ENCODE measurements at places on chromosomes 12 and 14.

GRCh38 chr12:124224535-124225110, 70.3 kb upstream of the RFLNA start:
- no peak for DNase-seq

DNA sequence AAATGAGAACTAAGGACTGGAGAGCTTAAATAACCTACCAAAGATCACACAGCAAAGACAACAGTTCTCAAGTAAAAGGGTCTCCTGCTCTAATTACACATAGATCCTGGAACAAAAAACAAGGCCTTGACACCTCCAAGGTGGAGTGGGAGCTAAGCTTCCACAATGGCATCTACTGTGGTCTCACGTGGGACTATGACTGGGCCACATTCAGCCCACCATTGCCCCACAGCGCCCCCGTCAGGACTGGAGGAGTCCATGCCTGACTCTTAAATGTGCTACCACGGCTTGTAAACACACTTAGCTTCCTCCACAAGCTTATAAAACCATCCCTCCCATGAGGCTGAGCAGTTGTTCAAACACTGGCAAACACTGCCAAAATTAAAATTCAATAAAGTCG, 88.5 kb downstream of the GCH1 start:
- DNase-seq = no peak

DNA sequence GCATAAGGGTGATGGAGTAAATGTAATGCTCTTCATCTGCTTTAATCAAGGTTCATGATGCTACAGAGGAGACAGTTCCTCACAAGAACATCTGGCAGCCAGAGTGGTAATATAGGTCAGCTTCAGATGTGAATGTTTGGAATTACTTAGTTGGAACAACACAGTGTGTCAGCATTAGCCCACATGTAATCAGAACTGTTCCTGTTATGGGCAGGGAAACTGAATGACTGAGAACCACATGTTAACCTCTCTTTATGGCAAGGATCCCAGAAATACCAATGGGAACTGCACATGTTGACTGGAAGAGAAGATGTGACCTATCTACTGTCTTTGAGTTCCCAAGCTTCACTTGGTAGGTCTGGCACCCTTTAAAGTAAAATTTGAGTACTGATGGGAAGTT, 390.1 kb upstream of the PDE3A start:
- no peak for DNase-seq

DNA sequence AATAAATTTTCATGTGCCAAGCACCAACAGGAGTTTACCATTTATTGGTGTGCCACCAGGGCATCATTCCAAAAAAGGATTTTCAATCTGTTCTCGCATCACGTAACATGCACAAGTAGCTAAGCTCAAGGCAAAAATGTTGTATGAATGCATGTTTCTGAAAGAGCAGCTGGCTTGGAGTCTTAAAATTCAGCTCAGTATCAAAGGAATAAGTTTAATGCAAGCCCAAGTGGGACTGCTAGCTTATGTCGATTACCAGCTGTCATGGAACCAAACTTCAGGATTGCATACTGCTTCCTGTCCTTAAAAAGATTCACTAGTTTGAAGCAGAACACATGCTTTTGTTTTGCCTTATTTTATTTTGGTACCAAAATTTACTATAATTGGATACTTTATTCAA, 437.0 kb downstream of the FSCB start:
- DNase-seq = no peak

GRCh38 chr14:105911006-105911847, 384.8 kb downstream of the TMEM121 start:
- DNase-seq = no peak

DNA sequence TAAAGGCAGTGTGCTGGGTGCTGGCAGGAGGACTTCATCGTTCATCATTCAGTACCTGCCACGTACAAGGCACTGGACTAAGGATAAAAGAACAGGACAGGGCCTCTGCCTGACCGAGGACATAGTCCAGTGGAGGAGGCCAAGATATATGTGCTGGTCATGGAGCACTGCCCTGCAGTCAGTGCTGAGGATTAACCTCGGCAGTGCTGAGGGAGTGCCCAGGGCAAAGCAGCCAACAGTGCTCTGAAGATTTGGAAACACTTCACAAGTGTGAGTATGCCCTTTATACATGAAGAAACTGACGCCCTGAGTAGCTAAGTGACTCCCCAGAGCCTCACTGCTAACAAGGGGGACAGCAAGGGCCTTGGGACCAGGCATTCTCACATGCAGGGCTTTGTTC, 71.4 kb upstream of the RFX4 start:
- DNase-seq = no peak

DNA sequence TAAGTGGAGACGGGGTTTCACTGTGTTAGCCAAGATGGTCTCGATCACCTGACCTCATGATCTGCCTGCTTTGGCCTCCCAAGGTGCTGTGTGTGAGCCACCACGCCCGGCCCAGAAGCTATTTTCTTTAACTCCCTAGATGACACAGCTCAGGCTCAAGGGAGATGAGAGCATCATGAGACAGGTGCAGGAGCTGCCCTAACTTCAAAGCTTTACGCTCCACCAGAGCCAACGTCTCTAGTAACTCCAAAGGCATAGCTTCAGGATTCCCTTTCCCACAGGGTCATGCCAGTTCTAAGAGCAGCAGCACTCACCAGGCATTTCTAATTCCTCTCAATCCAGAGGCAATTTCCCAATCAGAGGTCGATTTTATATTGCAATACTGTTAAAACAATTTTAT, 21.0 kb downstream of the NDUFA12 start:
- DNase-seq = no peak

DNA sequence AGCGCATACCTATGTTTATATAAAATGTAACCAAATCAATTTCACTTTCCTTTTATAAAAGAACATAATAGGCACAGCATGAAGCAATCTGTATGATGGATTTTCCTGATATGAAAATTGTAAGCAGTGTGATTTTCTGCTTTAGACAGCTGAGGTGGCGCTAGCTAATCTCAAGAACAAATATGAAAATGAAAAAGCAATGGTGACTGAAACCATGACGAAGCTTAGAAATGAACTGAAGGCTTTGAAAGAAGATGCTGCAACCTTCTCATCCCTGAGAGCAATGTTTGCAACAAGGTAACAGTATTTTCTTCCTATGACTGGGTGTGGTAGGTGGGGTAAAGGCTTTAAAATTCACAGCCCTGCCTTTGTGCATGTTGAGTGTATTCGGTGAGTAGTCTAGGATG, 65.0 kb upstream of the FGD4 start:
- no peak for DNase-seq

GRCh38 chr14:40402957-40403356, 970.7 kb upstream of the FBXO33 start:
- DNase-seq = no peak

DNA sequence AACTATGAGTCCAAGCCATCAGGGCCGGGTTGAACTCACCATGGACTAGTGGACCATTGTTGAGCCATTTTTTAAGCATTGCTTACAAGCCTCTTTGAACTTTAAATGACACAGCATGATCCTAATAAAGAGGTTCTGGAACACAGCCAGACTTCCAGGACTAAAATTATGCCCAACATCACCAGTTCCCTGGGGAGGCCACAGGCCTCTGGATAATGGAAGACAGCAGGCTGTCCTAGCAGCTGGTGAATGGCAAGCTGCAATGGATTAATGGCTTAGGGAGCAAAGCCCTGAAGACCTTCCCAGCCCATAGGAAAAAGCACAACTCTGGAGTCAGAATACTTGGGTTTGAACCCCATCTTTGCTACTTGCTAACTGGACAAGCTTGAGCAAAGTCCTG, 71.3 kb downstream of the FLRT2 start:
- DNase-seq = no peak

- DNase-seq = no peak
Measured at GRCh38 chr12:107493135-107493494, 192.5 kb upstream of the PWP1 start.

- DNase-seq = no peak
Measured at GRCh38 chr14:90905531-90905930, 89.3 kb upstream of the TTC7B start.

GRCh38 chr12:83904175-83904574, 1008.4 kb downstream of the SLC6A15 start:
- no peak for DNase-seq
